Stimulated activated CD4-positive, alpha-beta T cell treated with anti-CD3 and anti-CD28 coated beads, Interleukin-15, amount 100 ng/mL, for 1 hour (primary cell): ENCODE measurements at places on chromosomes 13 and 19.

GRCh38 chr13:60066226-60066625 lies 97.5 kb downstream of the DIAPH3 start:
- no peak for DNase-seq

DNA sequence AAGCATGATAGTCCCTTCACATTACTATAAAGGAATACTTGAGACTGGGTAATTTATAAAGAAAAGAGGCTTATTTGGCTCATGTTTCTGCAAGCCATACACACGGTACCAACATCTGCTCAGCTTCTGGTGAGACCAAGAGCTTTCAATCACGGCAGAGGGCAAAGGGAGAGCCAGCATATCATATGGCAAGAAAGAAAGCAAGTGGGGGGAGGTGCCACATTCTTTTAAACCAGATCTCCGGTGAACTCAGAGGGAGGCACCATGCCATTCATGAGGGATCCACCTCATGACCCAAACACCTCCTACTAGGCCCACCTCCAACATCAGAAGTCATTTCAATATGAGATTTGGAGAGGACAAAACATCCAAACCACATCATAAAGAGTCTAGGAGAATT lies 20.3 kb downstream of the XPO4 start:
- no peak for DNase-seq

DNA sequence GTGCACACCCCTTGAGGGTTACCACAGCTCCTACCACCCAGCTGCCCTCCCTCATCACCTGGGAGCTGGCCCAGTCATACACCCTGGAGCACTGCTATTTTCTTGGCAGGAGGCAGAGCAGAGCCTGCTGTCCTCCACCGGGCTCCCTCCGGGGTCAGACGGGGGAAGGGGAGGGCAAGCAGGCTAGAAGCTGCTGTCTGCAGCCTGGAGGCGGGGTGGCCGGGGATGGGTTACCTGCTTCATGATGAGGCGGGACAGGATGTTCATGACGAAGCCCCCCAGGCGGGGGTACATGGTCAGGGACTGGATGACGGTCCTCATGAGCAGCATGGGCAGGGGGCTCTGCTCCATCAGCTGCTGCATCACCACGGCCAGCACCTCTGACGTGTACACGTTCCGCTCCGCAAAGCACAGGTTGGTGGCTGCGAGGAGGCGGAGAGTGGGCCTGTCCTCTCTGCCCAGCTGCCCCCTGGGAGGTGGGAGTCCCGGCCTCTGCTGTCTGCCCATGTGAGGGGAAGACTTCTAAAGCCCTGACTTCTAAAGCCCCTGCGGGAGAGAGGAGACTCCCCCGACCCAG lies 2.7 kb upstream of the RSPH6A start:
- DNase-seq = no peak

- no peak for DNase-seq
Measured at GRCh38 chr19:12720851-12721655, 2.7 kb downstream of the TNPO2 start.

- no peak for DNase-seq
Measured at GRCh38 chr19:37983916-37984315, 76.9 kb downstream of the SIPA1L3 start.

GRCh38 chr19:54464044-54464629 lies 559 bp upstream of the LENG9 start:
- DNase-seq = peak; percentile 60

DNA sequence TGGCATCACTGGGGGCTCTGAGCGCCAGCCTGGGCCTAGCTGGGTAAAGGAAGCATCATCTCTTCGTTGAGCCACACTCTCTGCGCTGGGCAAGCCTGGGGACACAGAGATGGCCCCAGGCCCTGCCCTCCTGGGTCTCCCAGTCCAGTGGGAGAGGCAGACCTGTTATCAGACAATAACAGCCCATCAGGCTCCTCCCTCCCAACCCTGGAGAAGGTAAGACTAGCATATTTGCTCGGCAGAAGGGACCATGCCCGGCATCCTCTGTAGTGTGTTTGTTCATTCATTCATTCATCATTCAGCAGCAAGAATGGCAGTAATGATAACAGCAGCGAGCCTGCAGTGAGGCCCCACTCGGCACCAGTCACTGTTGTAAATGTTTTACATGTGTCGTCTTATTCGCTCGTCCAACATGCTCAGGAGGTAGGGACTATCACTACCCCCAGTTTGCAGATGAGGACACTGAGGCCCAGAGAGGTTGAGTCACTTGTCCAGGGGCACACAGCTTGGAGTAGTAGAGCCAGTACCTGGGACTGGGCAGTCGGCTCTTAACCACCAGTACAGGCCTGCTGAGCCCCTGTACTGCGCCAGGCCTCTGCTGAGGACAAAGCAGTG lies 33.2 kb downstream of the PAK4 start:
- DNase-seq = no peak

GRCh38 chr13:21075379-21076249 lies 14.2 kb upstream of the LATS2 start:
- DNase-seq = no peak

- DNase-seq = no peak
Measured at GRCh38 chr19:13848798-13849676, 27.9 kb upstream of the NANOS3 start.

- DNase-seq = no peak
Measured at GRCh38 chr13:72884101-72884500, 102.2 kb downstream of the PIBF1 start.

GRCh38 chr13:20397896-20398295 lies 127.8 kb downstream of the CRYL1 start:
- DNase-seq = no peak

DNA sequence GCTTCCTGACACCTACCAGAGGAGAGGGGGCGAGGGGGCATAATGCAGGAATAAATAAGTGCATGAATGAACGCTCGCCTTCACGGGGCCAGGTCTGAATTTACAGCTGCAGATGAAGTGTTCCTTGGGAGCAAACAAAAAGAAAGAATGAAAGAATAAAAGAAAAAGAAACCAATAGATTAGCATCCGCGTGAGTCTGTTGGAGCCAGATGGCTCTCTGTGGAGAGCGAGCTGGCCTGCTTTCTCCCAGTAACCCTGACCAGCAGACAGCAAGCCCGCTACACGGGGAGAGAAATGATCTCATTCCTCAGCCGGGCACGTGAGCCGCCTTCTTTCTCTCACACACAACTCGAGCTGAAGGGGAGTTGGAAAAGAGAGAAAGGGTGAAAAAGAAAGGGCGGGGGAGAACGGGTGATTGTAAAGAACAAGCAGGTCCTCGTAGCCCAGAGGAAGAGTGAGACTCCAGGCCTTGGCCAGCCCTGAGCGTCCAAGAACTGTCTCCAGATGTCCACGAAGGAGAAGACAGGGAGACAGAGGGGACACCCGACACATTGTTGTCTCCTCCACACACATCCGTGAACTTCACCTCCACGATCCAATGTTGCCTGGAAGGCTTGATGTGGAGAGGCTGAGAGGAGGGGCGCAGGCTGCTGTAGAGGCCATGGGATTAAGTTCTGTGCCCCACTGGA lies 81.4 kb downstream of the RNASEH2B start:
- no peak for DNase-seq

- DNase-seq = no peak
Measured at GRCh38 chr13:40540328-40541044, 126.0 kb downstream of the FOXO1 start.

GRCh38 chr13:102879793-102880499 lies 34.1 kb downstream of the ERCC5 start:
- DNase-seq = no peak

- no peak for DNase-seq
Measured at GRCh38 chr19:41269571-41269970, 5.4 kb downstream of the HNRNPUL1 start.

GRCh38 chr13:26855921-26856320 lies 95.3 kb upstream of the GPR12 start:
- no peak for DNase-seq

GRCh38 chr19:40341601-40342482 lies 6.4 kb downstream of the C19orf47 start:
- no peak for DNase-seq

- no peak for DNase-seq
Measured at GRCh38 chr19:52716522-52716921, 18.3 kb downstream of the ZNF611 start.
